Pancreas (tissue), 10 donors: ENCODE measurements at places on chromosomes 13 and 19.

DNA sequence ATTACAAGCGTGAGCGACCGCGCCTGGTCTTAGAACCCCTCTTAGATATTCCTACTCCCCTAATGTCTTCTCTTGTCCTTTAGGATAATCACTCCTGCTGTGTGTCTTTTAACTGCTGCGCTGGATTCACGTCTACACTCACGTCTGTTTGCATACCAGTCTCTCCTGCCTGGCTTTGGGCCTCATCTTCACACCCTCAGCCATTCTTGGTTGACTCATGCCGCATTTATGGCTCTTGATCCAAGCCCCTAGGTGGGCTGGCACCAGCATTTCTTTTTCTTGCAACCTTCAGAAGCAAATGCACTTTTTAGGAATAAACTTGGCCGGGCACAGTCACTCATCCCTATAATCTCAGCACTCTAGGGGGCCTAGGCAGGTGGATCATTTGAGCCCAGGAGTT, 22.7 kb downstream of the MYO9B start:
- DNase-seq, result no peak

DNA sequence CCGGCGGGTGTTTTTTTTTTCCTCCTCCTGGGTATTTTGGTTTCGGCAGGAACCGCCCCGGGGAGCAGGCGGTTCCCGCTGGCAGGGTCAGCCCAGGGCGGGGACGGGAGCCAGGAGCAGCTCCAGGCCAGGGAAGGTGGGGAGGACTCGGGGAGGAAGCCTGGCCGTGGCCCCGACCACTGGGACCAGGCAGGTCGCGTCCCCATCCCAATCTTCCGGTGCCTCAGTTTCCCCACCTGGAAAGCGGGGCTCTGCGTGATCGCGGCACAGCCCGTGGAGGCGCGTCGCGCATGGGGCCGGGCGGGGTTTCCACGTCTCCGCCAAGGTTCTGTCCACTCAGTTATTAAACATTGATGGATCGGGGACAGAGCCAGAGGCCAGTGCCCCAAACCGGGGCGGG, 34.8 kb downstream of the IL12RB1 start:
- peak; percentile 58 for DNase-seq

DNA sequence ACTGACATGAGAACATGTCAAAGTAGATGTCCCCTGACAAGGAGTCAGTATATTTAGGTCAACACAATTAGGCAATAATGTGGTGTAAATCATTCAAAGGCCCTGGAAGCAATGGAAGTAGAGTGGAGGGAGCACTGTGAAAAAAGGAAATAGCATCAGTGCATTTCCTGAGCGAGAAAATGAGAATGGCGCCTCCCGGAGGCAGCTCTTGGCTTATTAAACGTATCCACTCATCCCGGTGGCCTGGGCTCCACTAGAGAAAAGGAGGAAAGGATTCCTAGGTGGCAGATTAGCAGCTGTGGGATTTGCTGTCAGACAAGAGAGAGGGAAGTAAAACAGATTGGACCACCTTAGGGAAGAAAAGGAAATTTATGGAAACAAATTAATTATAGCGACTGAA, 173.7 kb upstream of the TMTC4 start:
- DNase-seq, result no peak

DNA sequence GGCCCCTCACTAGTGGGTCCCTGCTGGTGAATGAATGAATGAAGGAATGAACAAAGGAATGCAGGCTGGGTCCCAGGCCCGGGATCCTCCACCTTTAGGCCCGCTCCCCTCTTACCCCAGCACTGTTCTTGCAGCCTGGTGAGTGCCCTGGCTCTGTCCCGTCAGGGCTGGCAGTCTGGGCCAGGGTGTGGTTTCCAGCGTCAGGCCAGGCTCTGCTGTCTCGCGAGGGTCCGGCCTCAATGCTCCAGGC, 317 bp downstream of the LYL1 start:
- no peak for DNase-seq

- DNase-seq, result no peak
These were observed 126.7 kb downstream of the FOXO1 start for GRCh38 chr13:40539576-40540327.

GRCh38 chr19:46992699-46993535, 26.7 kb upstream of the NPAS1 start:
- peak; percentile 74 for DNase-seq

DNA sequence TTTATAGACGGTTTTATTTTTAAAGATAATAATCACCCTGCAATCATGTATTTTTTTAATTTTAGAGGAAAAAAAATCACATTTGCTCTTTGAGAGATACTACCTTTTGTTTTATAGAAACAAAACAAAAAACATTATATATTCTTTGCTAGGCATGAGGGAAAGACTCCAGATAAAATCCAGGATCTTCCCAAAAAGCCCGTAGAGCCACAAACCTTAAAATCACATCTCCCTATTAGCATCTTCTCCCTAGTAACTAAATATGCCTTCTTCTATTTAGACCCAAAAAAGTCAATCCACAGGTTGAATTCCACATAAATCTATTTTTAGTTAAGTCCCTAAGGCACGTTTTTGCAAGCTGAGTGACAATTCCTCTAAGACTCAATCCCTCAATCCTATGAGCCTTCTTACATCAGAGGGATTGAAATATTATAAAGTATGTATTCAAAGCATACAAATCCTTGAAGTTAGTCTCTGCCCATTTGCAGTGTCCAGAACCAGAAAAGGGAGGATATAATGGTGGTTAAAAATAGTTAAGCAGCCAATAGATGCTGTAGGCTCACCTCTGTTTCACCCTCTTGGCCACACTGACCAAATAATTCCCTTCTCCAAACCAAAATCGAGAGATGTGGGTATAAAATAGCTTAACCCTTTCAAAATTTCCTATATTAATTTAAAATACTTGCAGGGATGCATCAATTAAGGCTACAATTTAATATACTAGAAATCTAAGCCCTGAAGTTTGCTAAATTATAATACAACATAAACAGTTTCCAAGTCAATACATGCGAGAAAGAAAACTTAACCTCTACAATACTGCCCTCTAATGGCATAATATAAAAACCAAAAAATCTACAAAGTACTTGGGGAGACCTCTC, 64.0 kb downstream of the SERP2 start:
- DNase-seq, result no peak

DNA sequence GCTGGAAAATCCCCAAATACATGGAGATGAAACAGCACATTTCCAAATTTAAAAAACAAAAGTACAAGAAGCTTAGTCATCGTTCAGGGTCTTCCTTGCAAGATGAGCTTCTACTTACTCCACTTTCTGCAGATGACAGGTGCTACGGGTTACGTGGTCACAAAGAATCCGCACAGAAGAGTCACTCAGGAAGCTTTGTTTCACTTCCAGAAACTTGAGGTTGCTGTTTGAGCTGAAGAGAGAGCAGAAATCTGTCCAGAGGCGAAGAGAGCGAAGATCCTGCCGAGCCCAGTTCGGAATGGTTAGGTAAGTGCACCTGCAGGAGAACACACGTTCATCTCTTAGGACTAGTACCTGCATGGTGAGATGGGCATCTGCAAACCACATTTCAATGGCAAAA, 9.4 kb downstream of the NLRP7 start:
- DNase-seq, result no peak

DNA sequence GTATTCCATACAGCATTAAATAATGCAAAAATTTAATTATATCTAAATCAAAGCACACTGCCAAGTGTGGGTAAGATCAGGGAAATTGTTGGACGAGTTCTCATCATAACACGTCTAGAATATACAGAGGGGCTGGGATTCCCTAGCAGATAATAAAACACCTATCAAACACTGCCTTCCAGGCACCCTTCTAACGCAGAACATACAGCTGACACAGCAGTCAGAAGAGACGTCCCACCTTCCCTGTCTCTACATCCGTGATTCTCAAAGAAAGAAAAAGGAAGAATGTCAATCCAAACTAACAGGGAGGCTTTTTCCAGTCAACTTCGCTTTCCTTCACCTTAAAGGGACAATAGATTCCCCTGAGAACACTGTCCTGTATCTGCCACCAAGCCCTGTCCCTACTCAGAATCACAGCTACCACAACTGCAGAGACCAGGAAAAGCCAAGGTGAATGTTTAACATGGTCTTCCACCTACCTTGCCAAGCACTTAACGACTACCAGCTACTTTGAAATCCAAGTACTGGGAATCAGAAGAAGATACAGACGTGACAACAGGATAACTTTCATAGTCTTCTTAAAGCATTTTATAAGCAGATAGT, 38.5 kb downstream of the TBC1D4 start:
- DNase-seq, result no peak

DNA sequence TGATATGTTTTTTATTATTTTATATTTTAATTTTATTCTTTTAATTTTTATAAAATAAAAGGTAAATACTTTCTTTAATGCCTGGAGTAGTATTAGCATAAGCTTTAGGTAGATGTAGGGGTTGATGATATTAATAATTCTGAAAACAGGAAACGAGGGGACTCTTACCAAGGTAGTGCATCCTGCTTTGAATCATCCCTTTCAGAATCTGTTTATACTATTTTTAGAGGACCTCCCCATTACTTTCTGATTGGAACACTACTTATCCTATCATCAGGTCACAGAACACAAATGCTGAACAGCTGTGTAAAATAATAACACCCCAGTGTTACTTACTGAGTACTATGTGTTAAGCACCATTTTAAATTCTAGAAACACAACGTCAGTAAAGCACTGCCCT, 27.3 kb downstream of the COG6 start:
- DNase-seq, result no peak

- no peak for DNase-seq
These were observed at the start of gene MUC16 for GRCh38 chr19:9009935-9010651. TSS of gene MUC16 (minus strand) at chr19:9010409.

DNA sequence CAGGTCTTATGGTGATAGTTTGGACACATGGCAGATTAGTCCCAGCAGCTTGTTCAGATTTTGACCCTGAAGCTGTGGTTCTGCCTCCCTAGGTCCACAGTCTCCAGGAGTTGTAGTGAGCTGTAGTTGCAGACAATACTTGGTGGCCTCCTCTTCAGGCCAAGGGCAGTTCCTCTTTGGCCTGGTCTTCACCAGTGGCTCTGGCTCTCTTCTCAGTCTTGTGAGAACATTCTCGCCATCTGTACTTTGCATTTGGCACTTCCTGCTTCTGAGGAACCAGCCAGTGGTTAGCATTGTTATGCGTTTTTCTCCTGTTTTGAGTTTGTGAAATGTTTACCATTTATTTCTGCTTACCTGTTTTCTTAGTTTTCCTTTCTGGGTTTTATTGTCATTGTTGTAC, 40.7 kb downstream of the PCCA start:
- no peak for DNase-seq

GRCh38 chr13:42906257-42906656, 85.8 kb downstream of the EPSTI1 start:
- DNase-seq, result no peak

GRCh38 chr13:39527961-39528660, 74.9 kb downstream of the LHFPL6 start:
- no peak for DNase-seq

DNA sequence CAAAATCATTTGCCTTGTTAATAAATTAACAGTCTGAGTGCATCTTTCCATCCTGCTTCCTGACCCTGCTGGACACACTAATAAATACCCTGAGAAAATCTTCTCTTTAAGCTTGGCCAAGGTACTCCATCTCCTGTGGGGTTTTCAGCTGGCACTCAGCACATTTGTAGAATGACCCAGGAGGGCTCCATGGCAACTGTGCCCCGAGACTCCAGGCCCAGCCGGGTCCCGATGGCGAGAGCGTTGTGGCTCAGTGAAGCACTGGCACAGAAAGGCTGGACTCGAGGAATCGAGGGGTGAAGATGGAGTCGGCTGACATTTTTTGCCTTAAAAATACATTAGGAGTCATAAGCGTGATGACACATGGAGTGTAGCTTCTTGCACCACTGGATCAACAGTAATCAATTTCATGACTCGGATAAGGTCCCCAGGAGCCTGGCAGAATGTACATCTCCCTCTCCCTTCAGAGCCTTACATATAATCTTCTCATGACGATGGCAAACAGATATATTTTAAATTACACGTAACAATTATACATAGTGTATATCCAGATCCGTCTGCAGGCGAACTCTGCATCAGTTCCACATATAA, 85.4 kb downstream of the SLC7A1 start:
- no peak for DNase-seq

- DNase-seq, result no peak
These were observed 2.2 kb downstream of the ANKRD10 start for GRCh38 chr13:110912651-110913051.

DNA sequence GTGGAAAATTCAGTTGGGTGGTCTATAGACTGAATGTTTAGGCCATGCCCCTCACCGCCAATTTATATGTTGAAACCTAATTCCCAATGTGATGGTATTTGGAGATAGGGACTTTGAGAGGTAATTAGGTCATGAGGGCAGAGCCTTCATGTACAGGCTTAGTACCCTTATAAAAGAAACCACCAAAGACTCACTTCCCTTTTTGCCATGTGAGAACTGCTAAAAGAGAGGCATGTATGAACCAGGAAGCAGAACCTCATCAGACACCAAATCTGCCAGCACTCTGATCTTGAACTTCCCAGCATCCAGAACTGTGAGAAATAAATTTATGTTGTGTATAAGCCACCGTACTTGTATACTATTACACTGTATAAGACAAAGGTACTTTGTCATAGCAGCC, 40.6 kb downstream of the UQCRFS1 start:
- no peak for DNase-seq

DNA sequence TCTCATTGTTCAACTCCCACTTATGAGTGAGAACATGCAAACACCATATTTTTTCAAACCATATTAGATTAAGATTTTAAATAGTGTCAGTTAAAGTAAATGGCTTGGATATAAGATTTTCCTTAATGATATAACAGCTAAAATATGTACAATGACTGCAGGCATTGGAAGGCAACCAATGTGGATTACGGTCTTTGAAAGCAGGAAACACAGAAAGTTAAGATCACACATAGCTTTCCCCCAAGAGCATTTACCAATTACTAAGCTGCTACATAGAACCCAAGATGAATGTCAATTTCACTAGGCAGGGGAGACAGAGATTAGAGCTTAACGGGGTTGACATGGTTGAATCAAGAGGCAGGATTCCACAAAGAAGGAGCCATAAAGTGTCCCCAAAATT, 173.2 kb upstream of the TRPC4 start:
- no peak for DNase-seq

- DNase-seq, result no peak
These were observed 444 bp downstream of the PROSER1 start for GRCh38 chr13:39037410-39037879.

GRCh38 chr13:47110141-47110540, 213.3 kb upstream of the HTR2A start:
- DNase-seq, result no peak
